Fibroblast of villous mesenchyme (primary cell): ENCODE measurements at places on chromosomes 6 and 20.

DNA sequence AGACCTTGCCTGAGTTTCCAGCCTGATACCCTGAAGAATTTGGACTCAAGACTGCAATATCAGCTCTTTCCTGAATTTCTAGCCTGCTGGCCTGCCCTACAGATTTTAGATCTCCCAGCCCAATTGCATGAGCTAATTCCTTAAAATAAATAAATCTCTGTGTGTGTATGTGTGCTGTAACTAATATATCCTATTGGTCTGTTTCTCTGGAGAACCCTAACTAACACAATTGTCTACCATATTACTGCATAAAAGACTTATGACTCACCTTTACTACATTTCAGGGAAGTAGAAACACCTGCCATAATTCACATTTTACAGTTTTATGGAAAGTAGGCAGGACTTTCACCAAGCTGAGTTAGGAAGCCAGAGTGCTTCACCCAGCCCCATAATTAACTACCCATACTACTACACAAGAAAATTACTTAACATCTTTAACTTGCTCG, 90.7 kb upstream of the BEND6 start:
- no peak for DNase-seq

DNA sequence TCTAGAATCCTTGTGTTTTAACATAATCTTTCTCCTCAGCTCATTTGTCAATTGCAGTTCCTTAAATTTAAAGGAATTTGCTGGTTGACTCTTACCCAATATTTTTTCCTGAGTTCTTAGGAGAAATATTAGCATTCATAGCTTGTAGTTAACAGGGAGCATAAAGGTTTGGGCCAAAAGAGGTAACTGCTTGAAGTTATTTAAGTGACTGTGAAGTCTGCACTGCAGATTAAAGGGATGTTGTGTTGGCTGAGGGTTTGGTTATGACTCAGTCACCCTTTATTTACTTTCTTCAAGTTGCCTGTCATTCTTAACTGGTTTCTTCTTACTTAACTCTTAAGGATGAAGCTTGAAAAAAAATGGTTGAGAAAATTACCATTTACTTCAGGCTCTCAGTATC, 220.3 kb upstream of the LAMP5 start:
- DNase-seq = peak; percentile 32

GRCh38 chr6:1662534-1662933, 52.8 kb downstream of the FOXC1 start:
- no peak for DNase-seq

- DNase-seq = no peak
These were observed 6.6 kb upstream of the WFDC2 start for GRCh38 chr20:45462711-45463509.

GRCh38 chr6:52363228-52363867, 1.4 kb downstream of the PAQR8 start:
- no peak for DNase-seq

DNA sequence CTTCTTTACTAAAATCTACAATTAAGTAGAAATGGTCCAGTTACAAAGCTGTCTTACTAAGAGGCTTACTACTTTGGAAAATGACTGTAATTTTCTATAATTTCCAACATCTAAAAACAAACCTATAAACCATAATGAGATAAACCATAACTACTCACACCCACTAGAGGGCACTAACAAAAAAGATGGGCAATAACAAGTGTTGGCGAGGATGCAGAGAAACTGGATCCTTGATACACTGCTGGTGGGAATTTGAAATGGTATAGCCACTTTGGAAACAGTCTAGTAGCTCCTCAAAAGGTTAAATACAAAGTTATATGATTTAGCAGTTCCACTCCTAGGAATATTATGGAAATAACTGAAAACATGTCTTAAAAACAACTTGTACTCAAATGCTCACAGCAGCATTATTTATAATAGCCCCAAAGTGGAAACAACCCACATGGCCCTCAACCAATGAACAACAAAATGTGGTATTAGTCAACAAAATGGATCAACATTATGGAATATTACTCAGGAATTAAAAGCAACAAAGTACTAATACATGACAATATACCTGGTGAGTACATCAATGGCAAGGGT, 50.6 kb downstream of the GJA10 start:
- DNase-seq = peak; percentile 12

GRCh38 chr20:38325905-38326304, 20.4 kb upstream of the LBP start:
- DNase-seq = no peak

GRCh38 chr20:18314786-18315406, 26.6 kb downstream of the ZNF133 start:
- no peak for DNase-seq

DNA sequence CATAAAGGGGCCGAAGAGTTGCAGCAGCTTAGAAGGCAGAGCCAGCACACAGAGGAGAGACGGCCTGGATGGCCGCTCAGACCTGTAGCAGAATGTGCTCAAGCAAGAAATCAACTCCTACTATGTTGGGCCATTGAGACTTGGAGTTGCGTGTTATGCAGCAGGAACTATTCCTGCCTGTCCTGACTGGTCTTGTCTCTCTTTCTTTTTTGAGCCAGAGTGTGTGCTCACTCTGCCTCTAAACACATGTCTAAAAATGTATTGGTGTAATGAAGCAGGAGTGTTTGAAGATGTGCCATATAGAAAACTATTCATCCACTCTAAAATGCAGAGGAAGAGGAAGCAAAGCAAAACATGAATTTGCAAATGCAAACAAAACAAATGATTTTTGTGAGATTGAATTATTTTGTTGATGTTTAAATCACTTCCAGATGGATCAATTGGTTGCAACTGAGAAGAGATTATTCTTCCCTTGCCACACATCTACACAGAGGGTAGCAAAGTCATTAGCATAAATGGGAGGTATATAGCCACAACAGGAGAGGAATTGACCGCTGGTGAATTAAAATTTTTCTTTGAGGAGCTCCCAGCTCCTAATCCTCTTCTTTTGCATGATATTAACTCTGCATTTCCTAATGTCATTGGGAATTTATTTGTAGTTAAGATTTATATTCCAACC, 20.4 kb upstream of the SYNJ2 start:
- DNase-seq = no peak

DNA sequence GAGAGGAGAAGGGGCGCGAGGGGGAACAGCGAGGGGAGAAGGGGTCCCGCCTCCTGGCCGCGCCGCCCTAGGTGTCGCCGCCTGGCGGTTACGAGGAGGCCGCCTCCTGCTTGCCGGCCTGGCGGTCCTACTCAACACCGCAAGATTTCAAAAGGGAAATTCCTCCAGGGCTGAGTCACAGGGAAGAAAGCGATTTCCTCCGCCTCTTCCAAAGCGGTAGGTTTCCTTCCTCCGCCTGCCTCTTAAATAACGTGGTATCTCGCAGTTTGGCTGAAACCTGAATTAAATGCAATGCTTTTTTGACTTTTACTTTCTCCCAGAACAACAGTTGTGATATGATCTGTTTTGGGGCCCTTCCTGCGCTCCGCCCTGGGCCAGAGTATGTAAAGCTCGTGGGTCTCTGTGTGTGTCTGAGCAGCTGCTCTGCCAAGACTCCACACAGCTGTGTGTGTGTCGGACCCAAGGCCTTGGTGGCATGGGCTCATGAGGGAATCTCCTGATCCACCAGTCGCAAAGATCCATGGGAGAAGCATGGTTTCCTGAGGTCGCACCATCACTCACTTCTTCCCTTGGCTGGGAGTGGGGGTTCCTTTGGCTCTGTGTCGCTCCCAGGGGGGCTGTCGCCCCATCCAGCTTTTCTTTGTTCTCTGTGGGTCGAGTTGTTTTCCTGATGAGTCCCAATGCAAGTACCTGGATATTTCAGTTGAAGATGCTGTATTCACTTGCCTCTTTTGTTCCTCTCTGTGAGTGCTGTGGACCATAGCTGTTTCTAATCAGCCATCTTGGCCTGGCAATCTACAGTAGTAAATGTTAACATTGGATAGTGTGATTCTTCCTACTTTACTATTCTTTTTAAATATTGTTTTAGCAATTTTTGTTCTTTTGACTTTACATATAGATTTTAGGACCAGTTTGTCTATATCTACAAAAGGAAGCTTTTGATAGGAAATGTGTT, 31.6 kb upstream of the NOTCH4 start:
- DNase-seq = peak; percentile 89

GRCh38 chr20:31474097-31474436, 860 bp downstream of the DEFB124 start:
- no peak for DNase-seq

GRCh38 chr6:41677124-41677921, 39.1 kb downstream of the MDFI start:
- no peak for DNase-seq

- no peak for DNase-seq
These were observed at the start of gene FNDC1 for GRCh38 chr6:159169193-159169555. Gene FNDC1, plus strand, starts transcription at chr6:159169400. Its CDS starts 197 bp downstream, at chr6:159169597.

DNA sequence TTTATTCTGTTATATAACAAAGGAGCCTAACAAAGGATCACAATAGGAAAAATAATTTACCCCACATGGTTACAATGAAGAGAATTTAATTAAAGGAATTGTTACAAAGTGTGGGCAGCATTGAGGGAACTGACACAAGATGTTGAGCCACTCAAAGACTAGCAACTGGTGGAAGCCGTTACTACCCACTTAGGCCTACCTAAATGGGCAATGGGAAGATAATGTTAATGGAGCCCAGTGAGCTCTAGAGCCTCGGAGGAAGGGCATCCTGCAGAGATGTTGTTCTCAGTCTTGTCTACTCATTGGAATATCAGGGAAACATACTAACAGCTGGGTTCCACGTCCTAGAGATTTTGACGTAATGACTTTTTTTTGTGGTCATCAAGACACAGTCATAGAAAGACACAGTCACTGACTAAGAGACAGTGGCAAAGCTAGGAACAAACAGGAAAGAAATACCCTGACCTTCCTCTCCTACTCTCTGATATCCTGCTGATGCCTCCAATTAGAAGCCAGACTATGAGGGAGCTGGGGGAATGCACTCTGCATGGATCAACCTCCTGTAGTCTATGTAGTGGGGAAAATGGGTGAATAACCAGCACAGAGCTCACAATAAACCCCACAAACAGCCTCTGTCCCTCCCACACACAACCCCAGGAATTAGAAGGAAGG, 523.8 kb upstream of the FLRT3 start:
- no peak for DNase-seq

GRCh38 chr6:32117461-32117860, 8.3 kb upstream of the TNXB start:
- DNase-seq = no peak

- no peak for DNase-seq
These were observed 95.0 kb upstream of the TPD52L1 start for GRCh38 chr6:125058546-125058945.

DNA sequence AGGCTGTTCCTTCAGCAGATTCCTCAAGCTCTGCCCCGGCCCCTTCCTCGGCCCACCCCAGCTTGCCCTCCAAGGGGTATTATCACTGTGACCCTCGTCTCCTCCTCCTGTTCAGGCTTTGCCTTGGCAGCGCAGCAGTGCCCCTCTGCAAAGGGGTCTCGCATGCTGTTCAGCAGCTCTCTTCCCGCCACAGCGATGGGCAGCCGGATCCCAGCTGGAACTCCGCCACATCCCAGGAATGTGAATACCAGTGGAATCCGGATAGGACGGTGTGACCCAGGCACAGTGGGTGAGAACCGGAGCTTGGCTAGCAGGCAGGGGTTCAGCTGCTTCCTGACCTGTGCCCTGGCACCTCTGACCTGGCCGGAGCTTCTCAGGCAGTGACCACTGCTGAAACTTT, 52.9 kb downstream of the RNASET2 start:
- no peak for DNase-seq

GRCh38 chr6:78578430-78578829, 288.9 kb upstream of the IRAK1BP1 start:
- DNase-seq = no peak

- peak; percentile 86 for DNase-seq
These were observed 63.3 kb downstream of the SMLR1 start for GRCh38 chr6:130890521-130890971.

- DNase-seq = no peak
These were observed 2.3 kb downstream of the GNAS start for GRCh38 chr20:58854638-58855471.

DNA sequence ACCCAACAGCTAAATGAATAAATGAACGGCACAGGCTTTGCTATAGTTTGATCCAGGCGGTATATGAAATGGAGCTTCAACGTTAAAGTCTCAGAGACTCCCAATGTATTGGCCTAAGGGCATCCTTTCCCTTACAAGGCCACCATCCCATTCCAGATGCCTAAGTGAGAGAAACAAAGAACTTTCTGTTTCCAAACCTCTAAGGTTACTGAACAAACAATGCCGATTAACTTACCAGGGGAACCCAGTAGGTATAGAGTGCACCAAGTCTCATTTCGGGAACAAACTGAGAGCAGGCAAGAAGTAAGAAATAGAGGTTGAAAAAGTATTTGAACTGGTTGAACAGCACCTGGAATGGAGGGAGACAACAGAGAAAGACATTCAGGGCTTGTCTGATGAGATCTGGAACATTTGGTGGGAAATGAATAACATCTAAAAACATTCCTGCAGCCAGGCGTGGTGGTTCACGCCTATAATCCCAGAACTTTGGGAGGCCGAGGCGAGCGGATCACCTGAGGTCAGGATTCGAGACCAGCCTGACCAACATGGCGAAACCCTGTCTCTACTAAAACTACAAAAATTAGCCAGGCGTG, 42.5 kb downstream of the ATP9A start:
- DNase-seq = no peak

DNA sequence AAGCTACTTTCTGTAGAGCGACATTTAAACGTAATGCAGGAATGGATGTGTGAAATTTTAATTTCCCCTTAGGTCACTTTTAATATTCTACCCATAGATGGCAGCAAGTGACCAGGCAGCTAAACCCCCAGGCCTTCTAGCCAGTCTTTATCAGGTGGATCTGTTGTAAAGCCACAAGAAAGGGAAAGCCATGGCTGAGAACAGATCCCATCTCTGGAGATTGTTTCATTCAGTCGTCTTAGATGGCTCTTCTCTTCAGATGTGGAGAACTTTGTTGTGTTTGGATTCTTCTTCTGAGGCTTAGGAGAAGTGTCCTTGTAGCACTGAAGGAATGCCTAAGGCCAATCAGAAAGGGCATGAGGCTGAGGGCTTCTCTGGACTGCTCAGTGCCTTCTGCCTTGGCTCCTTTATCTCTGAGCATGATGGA, 15.8 kb upstream of the RNF182 start:
- DNase-seq = peak; percentile 82

DNA sequence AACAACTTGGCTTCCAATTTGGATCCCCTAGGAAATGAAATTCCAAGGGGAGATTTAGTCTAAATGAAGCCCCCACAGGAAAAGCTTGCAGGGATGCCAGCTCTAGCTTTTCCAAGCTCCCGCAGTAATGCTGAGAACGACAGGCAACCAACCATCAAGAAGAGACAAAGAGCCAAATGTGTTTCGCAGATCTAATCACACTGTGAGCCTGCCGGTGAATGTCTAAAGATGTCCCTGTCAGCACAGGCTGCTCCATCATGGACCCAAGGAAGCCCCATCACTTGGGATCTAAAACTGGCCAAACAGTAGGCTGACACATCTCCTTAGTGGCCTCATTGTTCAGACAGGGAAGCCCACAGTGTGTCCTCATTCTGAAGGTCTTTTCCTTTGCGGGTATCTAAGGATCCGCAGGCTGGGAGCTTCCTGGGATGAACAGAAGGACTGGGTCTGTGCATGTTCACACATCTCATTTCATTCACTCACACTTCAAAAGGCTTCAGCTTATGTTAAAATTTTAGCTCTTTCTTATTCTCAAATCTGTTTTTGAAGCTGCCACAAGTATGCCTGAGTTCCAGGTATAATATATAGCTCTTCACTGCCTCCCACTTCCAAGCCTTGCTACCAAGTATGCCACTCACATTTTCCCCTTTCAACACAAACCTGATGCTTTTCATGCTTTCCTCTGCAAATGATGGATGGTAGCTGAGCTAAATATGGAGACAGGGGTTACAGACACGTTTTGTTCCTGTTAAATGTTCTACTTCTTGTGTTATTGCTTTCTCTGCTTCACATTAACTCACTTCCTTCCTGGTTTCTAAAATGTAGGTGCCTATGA, 229.8 kb downstream of the HIVEP2 start:
- no peak for DNase-seq

- DNase-seq = peak; percentile 34
These were observed 87.5 kb downstream of the MEI4 start for GRCh38 chr6:77740380-77740779.
